ENCODE measurements at places on chromosomes 6 and 20. TPM values are rescaled to one million over a fixed set of nuclear protein-coding genes. Genes with fewer than 3 reads are reported as not detected.

The MRPL14 gene
- 42.8 TPM for total RNA-seq

DNA sequence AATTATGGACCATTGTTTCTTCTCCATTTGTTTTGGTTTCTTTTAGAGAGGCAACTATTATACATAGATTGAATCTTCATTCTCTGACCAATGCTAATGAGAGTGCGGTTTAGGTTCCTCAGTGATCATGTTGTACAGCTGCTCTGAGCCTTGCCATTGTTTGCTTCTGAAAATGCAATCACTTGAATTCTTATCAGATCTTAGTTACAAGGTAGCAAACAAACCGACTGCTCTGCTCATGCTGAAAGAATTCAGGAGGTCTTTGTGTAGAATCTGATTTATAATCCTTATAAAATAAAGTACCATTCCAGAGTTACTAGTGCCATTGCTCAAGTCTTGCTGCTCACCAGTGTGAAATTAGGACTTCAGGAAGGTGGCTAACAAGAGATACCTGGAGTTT lies 569.1 kb upstream of the ID4 start:
- H3K36me3 ChIP-seq: no peaks in the 10 kb centered on the region
- DNase-seq: no peak
- H3K27ac ChIP-seq: no peak overlapping the region
- no peaks in the 10 kb centered on the region for H3K27me3 ChIP-seq
- H3K4me1 ChIP-seq: no peaks in the 10 kb centered on the region
- no peak overlapping the region for H3K4me3 ChIP-seq

DNA sequence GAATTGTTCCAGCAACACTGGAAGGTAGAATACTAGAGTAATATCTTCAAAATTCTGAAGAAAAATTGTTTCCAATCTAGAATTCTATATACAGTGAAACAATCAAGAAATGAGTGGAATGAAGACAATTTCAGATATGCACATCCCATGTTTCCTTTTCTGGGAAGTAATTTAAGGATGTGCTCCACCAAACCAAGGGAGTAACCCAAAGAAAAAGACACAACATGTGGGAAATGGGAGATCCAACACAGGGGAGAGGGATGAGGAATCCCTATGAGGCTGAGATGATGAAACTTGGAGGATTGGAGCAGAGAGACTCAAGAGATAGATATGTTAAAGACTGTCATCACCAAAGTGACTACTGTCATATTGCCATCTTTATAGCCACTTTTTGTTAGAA lies 9.8 kb upstream of the RNF24 start:
- H3K27ac ChIP-seq: no peak overlapping the region
- no peaks in the 10 kb centered on the region for H3K27me3 ChIP-seq
- H3K36me3 ChIP-seq: no peaks in the 10 kb centered on the region

- peaks cover 28% of the 10 kb centered on the region for H3K4me1 ChIP-seq
- H3K27ac ChIP-seq: no peak overlapping the region
- H3K27me3 ChIP-seq: no peaks in the 10 kb centered on the region
These were observed 56.4 kb upstream of the SLC22A1 start for GRCh38 chr6:160065200-160065599.

DNA sequence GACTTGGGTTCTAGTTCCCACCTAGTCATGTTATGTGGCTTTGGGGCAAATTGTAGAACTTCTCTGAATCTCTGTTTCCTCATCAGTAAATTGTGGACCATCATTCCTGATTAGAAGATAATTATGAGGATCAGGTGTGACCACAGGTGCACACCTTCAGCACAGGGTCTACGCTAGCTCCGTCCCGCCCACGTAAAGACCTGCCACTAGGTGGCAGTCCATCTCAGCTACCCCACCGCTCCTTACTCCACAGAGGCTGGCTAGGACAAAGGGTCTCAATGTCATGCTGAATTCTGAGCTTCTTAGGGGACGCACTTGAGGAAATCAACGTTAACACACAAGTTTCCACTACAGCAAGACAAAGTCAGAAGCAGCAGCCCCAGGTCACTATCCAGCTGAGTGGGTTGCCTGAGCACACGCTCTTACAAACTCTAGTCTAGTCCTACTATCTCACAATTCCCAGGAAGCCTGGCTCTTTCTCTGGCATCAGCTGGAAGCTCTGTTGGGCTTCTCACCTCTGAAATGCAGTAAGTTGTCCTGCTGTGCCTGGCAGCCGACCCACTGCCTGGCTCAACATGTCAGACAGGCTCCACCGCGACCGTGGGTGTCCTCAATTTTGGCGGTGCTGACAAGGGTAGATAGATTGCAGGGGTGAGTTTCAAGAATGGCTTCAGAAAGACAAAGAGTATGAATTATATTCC lies 2.0 kb upstream of the PLCG1 start:
- peak overlapping the region; percentile 17 for H3K27ac ChIP-seq
- H3K4me3 ChIP-seq: peak overlapping the region; percentile 91
- H3K36me3 ChIP-seq: peaks cover 22% of the 10 kb centered on the region
- DNase-seq: peak; percentile 80
- H3K27me3 ChIP-seq: no peaks in the 10 kb centered on the region

GRCh38 chr20:52805296-52805571 lies 166.9 kb upstream of the TSHZ2 start:
- no peaks in the 10 kb centered on the region for H3K36me3 ChIP-seq
- H3K4me1 ChIP-seq: no peaks in the 10 kb centered on the region
- H3K4me3 ChIP-seq: no peak overlapping the region

DNA sequence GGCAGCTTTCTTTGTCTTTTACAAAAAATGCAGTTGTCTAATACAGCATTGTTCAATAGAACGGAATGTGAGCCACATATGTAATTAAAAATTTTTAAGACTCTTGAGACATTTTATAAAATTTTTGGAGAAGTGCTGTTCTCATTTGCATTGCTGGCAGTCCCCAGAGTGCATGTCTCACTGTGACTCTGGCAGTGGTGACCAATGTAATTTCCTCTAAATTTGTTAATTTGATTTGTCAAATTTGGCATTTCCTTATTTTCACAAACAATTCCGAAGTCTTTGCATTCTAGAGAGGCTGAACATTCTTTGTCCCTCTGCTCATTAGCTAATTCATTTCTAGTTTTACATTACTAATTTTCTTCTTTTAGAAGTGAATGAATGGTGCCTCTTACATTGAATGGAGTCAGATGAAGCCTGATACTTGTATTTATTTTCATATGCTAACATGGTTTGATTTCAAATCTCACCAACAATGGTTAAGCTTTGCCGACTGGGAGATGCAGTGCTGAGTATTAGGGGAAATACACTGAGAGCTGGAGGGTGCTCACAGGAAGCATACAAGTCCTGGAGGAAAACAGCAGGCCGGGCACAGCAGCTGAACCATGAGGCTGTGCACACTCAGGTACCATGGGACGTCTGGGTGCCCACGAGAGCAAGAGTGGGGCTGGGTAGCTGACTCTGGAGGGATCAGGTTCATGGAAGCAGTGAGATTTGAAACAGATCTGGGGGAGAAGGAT lies 68.5 kb upstream of the ARMC2 start:
- no peak overlapping the region for H3K27ac ChIP-seq
- H3K4me1 ChIP-seq: peaks cover 9% of the 10 kb centered on the region
- H3K4me3 ChIP-seq: no peak overlapping the region
- DNase-seq: no peak
- H3K27me3 ChIP-seq: no peaks in the 10 kb centered on the region
- H3K36me3 ChIP-seq: no peaks in the 10 kb centered on the region

The PKIB gene
- 0.90 TPM for total RNA-seq

The NOTCH4 gene
- total RNA-seq: 1.3 TPM

- no peaks in the 10 kb centered on the region for H3K36me3 ChIP-seq
- no peaks in the 10 kb centered on the region for H3K27me3 ChIP-seq
- DNase-seq: peak; percentile 28
These were observed 171.1 kb downstream of the ADAT2 start for GRCh38 chr6:143279385-143279784.

The TREML1 gene
- not detected for total RNA-seq

Measured in activated CD8-positive, alpha-beta T cell treated with anti-CD3 and anti-CD28 coated beads for 36 hours (primary cell).